ENCODE measurements at places on chromosomes 1 and 21.

DNA sequence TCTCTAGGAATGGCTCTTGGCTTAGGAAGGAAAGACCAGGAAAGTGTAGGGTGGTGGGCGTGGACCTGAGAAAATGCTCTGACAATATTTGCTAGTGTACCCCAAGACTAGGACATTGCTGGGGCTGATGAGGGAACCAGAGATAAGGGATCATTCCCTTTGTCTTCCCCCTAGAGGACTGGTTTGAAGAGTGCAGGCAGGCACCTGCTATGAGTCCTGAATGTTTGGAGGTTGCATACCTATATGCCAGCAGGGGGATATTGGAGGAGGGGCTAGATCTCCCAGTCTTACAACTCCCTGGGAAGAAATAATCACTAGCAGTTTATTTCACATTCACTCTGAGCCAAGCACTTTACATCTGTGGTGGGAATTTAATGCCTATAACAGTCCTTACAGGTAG is 6.0 kb upstream of the BCL10 start:
- DNase-seq, result no peak

DNA sequence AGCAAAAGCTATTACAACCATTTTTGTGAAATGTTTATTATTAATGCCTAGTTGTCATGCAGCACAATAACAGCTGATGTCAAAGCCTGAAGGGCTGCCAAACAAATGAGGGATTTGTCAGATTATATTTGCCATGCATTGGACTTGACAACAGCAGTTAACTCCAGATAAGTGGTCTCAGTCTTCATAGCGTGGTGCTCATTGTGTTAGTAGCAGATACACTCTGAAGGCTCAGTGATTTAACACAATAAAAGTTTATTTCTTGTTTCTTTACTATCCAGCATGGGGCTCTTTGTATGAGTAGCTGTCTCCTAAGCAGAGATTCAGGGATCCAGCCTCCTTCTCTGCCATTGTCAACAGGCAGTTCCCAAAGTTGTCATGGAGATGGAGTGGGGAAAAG is 76.0 kb upstream of the PTGFRN start:
- DNase-seq, result no peak

GRCh38 chr21:46555678-46556077 is 49.2 kb downstream of the S100B start:
- DNase-seq, result no peak

DNA sequence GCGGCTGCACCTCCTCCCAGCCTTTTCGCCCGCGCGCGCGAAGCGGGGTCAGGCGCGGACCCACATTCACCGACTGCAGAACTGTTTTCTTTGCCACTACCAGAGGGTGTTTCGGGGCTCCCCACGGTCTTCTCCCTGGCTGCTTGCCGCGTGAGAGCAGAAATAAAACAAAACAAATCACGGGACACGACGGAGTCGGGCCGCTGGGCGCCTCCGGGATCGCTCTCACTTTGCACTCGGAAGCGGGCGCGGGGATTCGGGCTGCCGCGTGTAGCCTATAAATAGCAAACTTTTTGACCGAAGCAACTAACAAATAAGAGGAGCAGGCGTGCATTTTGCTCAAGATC is 412.3 kb upstream of the ESRRG start:
- DNase-seq, result no peak

GRCh38 chr1:2433936-2434655 is 21.7 kb upstream of the PEX10 start:
- DNase-seq, result no peak

- no peak for DNase-seq
Observed at GRCh38 chr1:79364896-79365295, 358.4 kb upstream of the ADGRL4 start.

DNA sequence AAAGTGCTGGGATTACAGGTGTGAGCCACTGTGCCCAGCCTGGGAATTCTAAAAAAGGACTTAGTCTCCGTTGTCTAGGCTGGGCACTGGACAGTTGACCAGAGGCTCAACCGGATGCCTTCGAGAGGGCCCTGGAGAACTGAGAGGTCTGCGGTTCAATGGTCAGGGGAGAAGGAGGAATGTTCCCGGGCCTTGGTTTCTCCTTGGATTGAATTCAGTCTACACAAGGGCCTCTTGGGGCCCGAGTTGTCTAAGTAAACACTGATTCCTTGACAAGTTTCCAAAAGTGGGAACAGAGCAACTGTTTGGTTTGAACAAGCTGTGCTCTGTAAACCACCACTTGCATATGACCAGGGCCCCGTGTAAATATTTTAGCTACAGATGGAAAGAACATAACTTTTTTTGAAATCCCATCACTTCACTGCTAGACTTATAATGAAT is 29.1 kb upstream of the CAPZB start:
- DNase-seq, result no peak
